ENCODE measurements at places on chromosomes 6 and 20.

GRCh38 chr20:37457921-37458320 lies 63.1 kb upstream of the NNAT start:
- no peak for DNase-seq

GRCh38 chr6:5595184-5595583 lies 333.9 kb downstream of the FARS2 start:
- DNase-seq: no peak

DNA sequence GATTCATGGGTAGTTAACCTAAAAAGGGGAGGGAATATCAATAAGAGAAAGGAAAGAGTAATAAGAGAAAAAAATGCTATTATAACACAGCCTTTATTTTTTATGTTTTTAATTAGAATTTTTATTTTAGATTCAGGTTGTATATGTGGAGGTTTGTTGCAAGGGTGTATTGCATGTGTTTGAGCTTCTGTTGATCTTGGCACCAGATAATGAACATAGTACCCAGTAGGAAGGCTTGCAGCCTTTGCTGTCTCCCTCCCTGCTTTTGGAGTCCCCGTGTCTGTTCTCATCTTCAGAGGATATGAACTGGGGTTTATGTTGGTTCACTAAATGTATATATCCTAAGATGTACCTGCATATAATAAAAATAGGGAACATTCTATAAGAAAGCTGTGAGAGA lies 250.0 kb downstream of the UST start:
- no peak for DNase-seq

DNA sequence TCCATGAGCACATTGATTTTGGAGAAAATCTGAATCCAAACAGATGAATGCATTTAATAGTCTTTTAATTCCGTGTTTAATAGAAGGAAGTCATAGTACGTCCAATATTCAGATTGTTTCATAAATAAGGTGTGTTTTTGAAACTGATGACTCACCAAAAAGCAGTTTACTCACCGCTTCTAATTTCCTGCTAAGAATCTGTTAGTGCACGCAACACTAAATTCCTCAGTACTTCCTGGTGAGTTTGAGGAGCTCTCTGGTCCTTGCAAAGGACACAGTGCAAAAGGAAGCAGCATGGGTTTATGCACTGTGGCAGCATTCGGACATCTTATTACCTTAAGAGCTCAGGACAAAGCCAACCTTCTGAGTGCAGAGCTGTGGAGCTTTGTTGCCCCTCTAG lies 2.3 kb upstream of the ADGRF1 start:
- DNase-seq: no peak

GRCh38 chr6:27374824-27375612 lies 13.5 kb upstream of the ZNF391 start:
- DNase-seq: peak; percentile 87

GRCh38 chr6:157905590-157906342 lies 75.9 kb upstream of the SYNJ2 start:
- peak; percentile 70 for DNase-seq

DNA sequence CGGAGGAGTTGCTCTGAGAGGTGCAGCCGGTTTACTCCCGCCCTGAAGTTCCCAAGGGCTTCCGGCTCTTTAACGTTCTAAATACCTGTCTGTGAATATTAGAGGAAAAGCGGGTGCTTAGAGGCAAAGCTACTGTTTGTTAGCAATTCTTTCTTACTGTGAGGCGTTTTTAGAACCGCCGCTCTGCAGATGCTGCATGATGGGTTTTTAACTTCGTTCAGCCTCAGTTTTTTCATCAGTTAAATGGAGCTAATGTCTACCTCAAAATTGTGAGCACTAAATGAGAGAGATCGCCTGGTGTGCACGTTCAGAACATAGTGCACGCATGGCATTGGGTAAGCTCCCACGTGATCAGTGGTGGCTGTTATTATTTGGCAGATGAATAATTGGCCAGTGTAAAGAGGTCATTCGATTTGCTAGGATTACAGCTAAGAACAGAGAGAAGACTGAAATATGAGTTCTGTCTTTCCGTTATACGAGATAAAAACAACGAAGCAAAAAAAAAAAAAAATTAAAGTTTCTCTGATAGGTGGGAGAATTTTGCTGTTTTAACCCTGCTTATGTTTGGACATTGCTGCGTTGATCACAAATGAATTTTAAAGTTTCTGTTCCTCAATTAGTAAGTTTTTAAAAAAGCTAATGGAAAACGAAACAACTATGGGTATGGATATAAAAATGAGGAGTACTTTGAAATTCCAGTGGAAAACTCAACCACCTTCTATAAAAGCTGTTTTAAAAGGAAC lies 660 bp upstream of the TFB1M start:
- no peak for DNase-seq

DNA sequence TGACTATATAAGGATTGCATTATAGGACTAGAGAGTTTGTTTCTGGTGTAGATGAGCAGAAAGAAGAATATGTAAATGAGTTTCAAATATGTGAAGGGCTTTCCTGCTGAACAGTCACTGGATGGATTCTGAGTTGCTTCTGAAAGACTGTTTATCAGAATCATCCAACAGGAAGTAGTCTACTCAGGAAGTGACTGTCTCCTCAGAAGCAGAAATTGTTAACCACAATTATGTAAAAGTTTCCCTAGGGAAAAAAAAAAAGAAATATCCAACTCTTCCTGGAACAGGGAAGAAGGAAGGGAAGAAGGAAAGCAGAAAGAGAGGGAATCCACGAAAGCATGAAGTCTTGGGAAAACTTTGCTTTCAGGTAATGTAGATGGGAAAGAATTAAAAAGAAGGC lies 138.9 kb downstream of the TENT5A start:
- no peak for DNase-seq

DNA sequence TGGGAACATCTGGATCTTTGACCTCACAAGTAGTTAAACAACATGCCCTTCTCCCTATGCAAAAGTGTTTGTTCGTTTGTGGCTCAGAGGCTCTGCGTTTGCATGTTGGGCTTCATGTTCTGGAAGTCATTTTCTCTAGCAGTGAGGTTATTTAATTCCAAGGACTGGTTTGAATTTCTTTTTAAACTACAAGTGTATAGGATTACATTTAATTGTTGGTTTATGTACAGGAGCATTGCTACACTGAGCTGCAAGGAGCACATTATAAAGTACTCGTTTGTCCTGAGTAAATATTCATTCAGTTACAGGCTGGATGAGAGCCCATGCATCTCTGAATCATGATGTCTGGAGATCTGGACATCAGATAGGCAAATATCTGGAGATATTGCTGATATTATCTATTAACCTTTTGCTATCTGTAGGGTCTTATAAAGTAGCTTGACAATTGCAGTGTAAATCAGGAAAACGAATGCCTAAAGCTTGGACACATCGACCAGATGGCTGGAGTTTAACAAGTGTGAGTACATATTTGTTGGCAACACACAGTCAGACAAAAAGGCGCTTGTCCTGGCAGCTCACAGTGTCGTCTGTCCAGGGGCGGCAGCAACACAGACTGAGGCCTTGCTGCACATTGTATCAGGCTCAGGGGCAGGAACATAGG lies 84.6 kb downstream of the PDE7B start:
- DNase-seq: no peak

- DNase-seq: no peak
These were observed 16.7 kb downstream of the RAET1L start for GRCh38 chr6:150008588-150008987.

GRCh38 chr6:27293436-27294098 lies 18.5 kb downstream of the POM121L2 start:
- DNase-seq: peak; percentile 76

DNA sequence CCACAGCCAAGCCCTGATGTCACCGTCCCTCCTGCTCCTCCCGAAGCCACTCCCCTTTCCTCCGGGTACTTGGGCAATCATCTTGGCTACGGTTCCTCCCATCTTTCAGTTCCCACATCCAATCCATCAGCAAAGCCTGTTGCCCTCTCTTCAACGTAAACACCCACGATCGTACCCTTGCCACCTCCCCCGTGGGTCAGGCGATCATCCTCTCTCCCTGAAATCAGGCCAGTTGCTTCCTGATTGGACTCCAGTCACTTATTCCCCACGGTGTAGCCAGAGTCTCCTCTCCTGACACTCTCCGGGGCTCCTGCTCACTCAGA lies 44.5 kb downstream of the SULF2 start:
- DNase-seq: peak; percentile 48

GRCh38 chr6:26501482-26501986 lies 1.4 kb downstream of the BTN1A1 start:
- peak; percentile 56 for DNase-seq

DNA sequence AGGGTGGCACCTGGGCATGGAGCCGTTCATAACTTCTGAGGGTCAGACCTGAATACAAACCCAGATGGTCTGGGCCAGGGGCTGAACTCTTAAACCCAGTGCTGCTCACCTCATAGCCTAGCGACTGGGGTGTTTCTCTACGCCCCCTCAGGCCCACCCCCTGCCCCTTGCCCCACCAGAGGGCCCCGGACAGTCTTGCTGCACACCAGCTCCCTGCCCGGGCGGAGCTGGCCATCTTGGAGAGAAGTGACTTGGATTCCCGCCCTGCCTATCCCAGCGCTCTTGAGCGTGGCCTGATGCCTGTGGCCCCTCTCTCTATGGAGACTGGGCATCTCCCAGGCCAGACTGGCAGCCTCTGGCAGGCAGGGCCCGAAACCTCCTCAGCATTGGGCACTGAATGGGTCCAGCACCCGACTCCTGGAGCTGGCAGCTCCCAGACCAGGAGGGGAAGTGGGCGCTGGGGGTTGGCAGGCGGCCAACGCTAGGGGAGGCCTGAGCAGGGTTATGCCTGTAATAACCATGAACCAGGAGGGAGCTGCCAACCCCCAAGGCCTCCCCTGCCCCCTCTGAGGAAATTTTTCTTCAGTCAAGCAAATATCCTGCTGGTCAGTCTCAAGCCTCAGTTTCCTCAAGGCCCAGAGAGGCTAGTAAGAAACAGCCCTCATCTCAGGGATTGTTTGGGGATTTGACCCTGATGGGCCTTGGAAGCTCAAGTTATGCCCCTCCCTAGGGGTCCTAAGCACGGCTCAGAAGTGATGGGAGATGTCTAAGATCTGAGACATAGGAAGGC lies 169.5 kb downstream of the VEGFA start:
- no peak for DNase-seq

GRCh38 chr20:48697845-48698491 lies 129.8 kb downstream of the PREX1 start:
- no peak for DNase-seq

DNA sequence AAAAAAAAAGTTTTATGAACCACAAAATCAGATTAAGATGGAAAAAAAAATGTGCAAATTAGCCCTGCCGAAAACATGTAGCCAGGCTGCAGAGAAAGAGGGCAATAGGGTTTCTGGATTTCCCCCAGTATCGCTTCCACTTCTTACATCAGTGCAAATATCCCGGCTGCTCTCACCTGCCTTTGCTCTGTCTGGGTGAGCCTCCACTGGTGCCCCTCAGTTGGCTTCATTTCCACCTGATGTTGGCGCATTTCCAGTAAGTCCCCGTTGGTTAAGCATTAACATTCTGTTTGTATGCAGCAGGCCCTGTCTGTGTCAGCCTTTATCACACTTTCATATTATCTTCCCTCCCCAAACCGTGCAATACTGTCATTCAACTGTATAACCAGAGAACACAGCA lies 215.1 kb downstream of the CBLN4 start:
- DNase-seq: no peak

DNA sequence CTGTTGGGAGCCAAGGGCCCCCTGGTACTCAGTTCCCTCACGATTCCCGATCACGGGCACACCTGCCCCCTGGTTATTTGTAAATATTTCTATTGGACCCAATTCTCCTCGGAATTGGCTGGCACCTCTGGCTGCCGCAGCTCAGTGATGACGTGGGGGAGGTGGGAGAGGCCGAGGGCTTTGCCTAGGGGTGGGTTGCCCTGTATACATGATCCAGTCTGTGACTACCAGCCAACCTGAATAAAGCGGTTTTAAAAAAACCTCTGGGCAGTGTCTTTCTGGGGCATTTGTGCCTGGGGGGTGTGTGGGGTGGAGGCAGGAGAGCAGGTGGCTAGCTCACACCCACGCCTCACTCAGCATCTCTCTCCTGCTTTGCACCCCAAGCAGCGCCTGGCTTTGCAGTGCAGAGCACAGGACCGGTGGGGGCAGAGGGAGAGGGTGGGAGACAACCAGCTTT lies 42.2 kb downstream of the VSTM2L start:
- no peak for DNase-seq

DNA sequence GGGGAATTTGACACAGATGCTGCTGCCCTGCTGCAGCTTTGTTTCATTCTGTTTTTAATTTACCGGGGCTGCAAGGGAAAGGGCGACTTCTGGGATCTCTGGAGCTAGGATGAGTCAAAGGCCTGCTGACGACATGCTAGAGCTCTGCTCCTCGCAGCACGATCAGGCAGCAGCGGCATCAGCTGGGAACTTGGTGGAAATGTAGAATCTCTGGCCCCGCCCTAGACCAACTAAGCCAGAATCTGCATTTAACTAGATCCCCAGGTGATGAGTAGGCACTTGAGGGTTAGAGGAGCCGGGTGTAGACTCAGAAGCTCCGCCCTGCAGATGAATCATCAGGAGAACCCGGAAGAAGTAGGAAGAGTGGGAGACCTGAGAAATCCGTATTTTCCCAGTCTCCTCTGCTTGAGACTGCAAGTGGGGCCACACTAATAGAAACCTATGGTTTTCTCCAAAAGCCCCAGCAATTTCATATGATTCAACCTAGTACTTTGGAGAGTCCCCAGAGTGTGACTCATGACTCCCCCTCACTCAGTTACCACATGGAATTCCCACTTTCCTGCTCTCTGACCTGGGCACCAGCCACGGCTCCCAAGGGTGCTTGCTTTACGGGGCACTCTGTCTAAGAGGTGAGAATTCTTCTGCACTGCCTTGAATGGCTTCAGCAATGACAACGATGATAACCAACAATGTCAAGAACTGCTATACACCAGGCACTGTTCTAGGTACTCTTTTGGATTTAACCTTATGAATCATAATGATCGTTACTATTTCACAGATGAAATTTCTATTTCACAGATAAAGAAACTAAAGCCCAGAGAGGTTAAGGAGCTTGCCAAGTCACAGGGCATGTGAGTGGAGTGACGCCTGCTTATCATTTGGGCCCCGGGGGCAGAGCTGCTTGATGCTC lies 18.1 kb downstream of the TUBB2B start:
- peak; percentile 96 for DNase-seq

DNA sequence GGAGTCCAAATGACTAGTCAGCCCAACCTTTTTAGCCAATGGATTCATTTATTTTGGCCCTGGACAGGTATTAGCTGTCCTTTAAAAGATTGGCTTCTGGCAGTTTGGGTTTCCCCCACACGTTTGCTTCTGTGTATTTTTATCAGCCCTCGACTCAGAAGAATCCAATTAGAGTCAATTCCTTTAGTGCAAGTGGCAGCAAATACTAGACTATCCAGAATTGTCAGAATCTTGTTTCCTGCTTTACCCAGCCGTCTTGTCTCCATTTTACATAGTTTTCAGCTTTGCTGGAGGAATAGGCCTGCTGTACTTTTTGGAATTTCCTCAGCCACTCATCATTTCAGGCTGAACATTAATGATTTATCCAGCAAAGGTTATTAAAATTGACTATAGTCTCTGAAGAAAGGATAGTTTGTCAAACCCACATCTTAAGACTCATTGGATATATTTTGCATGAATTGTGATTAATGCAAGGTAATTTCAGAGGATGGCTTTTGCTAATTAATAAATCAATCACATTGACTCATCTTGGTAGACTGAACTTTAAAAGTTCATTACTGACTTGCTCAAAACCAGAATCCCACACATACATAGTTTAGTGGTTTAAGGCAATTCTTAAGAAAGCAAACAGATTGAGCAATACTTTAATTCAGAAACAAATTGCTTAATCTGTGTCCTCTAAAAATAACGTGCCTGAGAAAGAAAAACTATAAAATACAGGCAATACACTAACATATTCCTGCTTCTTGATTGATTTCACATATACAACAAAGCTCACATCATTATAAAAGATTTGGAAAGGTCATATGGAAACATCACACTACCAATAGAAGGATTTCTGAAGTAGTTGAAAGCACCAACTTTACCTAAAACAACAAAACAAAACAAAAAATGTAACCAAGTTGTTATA lies 62.9 kb upstream of the ZNF217 start:
- DNase-seq: no peak
